Dorsolateral prefrontal cortex (tissue), 122 donors: ENCODE measurements at places on chromosomes 3 and 15.

DNA sequence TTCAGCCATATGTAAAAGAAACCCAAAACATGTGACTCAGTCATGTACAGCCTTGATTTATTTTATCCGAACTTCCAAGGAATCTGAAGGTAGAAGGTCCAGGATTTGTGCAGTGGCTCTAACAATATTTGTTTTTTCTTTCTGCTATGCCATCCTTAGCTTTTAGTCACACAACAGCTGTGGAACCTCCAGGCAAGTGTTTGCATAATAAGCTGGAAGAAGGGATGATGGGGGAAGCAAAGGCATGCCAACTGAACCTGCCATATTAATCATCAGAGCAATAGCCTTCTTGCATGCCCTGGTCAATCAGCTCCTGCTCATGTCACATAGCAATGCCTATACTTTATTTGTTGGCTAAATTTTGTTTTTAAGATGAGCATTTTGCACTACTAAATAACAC lies 444.7 kb upstream of the ARPP21 start:
- no peak for DNase-seq

- no peak for DNase-seq
These were observed 17.4 kb upstream of the RAF1 start for GRCh38 chr3:12681089-12681942.

- no peak for DNase-seq
These were observed 24.9 kb downstream of the SLCO2A1 start for GRCh38 chr3:134004841-134005240.

- DNase-seq: no peak
These were observed 484.2 kb upstream of the ATP11B start for GRCh38 chr3:182309120-182309519.

DNA sequence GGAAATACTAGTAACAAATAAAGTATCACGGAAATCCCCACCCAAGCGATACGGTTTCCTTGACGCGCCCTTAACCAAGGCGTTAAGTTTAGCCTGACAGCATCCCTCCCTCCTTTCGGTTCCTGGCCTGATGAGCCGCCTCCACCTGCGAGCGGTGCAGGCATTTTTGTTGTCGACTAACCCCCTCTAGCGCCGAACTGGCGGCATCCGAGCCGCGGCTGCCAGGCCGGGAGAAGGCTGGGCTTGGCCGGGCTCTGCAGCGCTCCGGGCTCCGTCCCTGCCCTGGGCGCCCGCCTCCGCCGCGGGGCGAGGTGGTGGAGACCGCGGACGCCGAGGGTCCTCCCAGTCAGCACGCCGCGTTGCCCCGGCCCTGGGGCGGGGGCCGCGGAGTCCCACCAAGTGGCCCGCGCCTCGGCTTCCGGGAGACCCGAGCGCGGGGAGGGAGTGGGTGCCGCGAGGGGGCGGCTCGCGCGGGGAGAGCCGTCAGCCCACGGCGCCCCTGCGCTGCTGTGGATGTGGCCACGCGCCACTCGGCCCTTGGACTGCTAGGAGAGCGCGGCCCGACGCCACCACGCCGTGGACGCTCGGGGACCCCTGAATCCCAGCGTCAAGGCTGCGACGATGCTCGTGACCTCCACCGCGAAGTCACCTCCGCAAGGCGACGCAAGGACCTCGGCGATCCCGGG lies 1.1 kb upstream of the EPHA6 start:
- peak; percentile 64 for DNase-seq

DNA sequence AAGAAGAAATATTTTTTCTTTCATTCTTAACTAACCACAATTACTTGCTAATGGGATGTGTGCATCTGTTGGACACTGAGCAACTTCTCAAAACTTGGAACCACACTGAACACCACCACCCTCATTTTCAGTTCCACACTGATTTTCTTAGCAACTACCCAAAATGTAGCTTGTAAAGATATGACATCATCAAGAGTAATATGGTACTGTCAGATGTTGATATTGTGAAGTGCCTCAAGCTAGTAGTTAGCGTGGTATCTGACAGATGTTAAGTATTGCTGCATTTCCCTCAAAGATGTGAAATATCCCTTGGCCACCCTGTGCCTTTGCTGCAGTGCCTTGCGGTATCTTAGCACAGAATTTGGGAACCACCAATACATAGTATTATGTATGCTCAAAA lies 9.3 kb downstream of the RFTN1 start:
- DNase-seq: no peak

DNA sequence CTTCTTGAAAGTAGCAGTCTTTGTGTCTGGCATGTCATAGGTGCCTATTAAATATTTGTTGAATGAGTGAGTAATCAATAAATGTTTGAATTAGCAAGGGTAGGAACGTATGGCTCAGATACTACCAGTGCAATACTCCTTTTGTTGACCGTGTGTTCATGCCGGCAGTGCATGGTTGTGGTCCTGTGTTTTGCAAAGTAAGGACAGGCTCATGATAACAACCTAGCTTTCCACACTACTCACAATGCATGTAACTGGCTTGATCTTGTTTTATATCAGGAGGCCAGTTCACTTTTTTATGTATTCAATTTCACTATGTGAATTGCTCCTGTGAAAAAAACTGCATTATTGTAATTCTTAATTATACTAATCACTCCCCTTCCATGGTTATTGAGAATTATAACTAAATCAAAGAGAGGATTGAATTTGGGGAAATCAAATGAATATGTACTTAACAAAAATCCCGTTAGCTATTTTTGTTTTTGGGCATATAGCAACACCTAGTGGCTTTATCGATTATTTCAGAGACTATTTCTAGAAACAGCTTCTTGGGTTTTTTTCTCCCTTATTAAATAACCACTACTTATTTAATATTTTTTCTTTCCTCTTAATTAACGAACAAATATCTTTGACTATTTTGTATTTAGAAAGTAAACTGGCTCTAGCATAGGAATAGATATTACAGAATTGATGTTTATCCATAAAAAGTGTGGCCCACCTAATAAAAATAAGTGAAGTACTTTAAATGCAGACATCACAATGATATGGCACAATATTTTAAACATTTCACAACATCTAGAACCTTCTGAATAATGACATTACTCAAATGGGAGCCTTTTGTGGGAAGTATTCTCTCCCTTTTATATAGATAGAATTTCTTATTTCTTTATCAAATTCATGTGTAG lies 218.5 kb downstream of the BBX start:
- DNase-seq: no peak

DNA sequence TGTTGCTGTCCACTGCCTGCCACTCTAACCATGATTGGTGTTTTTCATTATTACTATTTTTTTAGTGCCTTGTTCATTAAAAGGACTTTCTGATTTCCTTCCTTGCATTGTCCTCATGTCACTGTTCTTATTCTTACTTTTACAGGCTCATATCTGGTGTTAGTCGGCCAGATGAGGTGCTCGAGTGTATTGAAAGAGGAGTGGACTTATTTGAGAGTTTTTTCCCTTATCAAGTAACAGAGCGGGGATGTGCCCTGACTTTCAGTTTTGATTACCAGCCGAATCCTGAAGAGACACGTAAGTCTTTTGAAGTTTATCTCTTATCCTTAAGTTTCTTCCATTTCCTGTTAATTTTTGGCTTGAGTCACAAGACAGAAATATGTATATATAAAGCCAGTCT lies 23.2 kb downstream of the QTRT2 start:
- no peak for DNase-seq

DNA sequence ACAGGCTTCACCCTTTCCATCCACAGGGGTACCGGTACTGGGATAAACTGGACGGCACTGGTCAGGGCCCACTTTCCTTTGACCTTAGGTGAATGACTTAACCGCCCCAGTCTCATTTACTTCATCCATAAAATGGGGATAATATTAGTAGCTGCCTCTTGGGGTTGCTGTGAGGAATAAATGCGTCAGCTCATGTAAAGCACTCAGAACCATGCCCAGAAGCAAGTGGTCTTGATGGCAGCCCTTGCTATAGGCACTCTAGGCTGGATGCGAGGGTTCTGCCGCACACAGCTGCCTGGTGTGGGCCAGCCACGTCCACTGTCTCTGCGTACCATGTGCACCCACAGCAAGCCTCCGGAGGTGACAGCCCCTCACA lies 32.2 kb upstream of the FBLN2 start:
- DNase-seq: no peak

- DNase-seq: no peak
These were observed 12.1 kb downstream of the TBC1D2B start for GRCh38 chr15:78065284-78065872.

- DNase-seq: no peak
These were observed 57.0 kb downstream of the NEK10 start for GRCh38 chr3:27312044-27312668.

DNA sequence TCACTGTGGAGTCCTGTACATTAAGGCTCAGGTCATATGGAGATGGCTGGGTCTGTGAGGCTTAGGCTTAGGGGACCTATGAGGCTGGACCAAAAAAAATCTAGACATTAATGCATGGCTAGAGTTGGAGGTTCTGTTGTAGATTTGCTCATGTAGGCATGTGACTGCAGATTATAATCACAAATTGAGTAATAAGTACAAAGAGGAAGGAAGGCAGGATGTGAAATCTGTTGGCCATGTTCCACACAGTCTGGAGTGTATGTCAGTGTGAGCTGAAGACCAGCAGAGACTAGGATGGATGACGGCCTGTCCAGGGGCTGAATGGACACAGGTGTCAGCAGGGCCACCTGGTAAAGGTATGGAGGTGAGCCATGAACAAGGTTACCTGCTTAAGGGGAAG lies at the start of gene ST3GAL6:
Gene ST3GAL6 (plus strand): TSS at position 265 of the 400 bp plus-strand sequence. CDS start 5,101 bp downstream, outside the sequence.
- DNase-seq: no peak

- no peak for DNase-seq
These were observed 32.0 kb downstream of the PIK3CA start for GRCh38 chr3:179179979-179180759.

- DNase-seq: no peak
These were observed 68.5 kb downstream of the GRIP2 start for GRCh38 chr3:14471690-14472089.

DNA sequence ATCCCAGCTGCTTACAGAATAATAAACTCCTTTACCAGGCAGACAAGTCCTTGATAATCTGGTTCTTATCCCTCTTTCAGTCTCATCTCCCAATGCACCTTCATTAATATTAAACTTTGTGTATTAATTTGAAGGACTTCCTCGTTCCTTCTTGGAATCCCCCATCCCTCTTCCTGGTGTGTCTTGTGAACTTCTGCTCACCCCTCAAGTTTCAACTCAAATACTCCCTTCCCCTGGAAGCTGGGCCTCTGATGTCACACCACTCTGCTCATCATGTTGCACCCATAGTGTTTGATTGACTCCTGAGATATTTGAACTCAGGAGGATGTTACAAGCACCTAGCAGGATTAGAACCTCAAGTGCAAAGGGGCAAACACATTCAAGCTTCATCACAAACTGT lies 3.3 kb upstream of the STT3B start:
- DNase-seq: no peak

DNA sequence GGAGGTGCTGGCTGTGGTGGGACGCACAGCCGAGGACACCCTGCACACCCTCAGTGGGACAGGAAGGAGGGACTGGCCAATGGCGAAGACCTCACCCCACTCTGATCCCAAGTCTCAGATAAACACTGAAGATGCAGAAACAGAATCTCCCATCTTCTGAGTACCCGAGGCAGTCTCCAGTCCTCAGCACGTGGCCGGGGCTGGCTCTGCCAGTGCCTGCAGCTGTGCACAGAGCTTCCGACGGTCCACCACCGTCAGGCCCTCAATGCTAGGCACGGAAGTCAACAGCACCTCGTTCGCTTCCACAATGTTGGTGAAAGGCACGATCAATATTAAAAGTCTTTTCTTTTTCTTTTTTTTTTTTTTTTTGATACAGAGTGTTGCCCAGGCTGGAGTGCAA lies 16.8 kb upstream of the OCA2 start:
- no peak for DNase-seq
